ENCODE measurements at places on chromosomes 7 and 10.

DNA sequence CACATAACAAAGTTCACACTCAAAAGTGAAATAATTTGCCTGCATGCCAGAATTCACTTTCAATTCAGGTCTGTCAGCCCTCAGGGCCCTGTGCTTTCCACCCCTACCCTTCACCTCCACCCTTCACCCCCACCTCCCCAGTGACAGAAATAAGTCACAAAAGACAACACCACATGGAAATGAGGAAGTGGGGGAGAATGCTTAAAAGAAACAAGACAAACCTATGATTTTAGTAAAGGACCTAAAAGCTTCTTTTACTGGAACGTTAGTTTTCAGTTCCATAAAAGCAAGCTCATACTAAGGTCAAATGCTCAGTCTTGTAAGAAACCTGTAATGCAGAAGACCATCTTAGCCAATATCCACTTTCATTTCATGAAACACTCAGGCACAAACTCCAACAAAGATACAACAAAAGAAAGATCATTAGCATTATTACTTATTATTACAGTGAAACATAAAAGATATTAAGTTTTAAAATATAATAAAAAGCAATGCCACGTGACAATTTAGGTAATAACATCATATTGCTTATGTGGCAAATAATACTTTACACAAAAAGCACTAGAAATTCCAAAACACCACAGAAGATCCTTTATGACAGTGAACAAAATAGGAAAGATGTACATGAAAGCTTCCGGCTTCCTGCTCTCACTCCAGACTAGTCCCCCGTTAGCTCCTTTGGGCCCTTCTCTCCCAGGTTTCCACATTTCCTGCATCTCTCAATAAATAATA lies 112.1 kb downstream of the LMBR1 start:
- DNase-seq: no peak

DNA sequence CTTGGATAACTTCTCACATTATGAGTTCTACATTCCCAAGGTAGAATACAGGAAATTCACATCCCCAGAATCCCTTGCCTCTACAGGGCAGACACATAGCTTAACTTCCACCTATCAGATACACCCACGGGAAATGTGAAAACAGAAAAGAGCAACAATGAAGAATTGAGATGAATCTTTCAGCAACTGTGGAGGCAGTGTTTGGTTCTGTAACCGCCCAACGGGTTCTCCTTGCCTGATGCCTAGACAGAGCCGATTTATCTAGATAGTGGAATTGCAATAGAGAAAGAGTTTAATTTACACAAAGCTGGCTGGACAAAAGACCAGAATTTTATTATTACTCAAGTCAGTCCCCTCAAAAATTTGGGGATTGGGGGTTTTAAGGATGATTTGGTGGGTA lies 138.8 kb downstream of the MTPAP start:
- no peak for DNase-seq

- no peak for DNase-seq
These were observed 191.7 kb upstream of the KLF6 start for GRCh38 chr10:3976718-3977117.

DNA sequence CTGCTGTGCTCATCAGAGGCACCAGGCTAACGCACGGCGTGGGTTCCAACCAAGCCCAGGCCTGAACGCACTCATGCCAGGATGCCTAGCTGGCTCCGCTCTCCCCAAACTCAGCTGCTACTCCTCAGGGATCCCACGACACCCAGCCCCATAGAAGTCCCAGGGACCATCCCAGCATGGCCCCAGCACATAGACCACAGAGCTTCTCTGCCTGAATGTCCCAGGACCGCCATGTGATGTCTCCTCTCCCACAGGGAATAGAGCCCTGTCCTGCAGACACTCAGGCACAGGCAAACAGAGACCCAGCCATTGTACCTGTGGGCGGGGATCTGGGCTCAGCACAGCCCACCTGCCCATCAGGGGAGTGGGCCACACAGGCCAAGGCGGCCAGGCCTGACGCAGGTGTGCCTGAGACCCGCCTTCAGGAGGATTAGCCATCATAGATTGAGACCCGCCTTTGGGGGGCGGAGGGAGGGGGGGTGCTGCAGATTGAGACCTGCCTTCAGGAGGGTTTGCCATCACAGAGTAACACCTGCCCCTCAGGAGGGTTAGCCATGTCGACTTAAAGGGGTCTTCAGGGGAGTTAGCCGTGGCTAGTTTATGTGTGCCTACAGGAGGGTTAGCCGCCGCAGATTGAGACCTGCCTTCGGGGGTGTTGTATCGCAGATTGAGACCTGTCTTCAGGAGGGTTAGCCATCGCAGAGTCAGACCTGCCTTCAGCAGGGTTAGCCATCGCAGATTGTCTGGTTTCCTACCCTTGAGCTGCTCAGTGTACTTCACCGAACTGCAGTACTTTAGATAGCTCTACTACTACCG lies 29.0 kb downstream of the RASGEF1A start:
- DNase-seq: no peak

- no peak for DNase-seq
These were observed 3.4 kb downstream of the NEUROD6 start for GRCh38 chr7:31337002-31337565.

DNA sequence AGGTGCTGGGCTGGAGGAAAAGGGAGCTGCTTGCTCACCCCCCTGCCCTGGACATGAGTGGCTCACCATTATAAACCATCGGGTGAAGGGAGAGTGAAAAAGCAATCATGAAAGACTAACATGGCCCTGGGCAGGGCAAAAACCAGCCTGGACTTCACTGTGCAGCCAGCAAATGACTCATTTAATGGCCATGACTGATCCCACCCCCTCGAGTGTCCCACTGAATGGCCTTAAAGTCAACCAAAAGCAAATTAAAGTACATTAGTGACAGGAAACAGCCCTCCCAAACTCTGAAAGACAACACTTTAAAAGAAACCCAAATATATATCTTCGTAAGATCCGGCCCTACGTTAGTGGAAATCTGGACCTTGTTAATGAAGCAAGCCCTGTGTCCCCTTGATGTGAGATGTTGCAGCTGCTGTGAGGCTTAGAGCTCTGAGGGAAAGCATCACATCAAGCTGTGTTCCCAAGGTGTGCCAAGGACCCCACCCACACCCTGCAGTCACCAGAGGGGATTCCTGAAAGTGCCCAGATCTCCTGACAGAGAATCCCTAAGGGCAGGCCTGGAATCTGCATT lies 31.2 kb downstream of the ADCYAP1R1 start:
- no peak for DNase-seq

- DNase-seq: peak; percentile 63
These were observed 1.1 kb downstream of the TRIM8 start for GRCh38 chr10:102645388-102645740.

GRCh38 chr7:136020556-136020955 lies 43.4 kb upstream of the MTPN start:
- no peak for DNase-seq

GRCh38 chr7:37390114-37390513 lies 58.5 kb downstream of the ELMO1 start:
- no peak for DNase-seq

DNA sequence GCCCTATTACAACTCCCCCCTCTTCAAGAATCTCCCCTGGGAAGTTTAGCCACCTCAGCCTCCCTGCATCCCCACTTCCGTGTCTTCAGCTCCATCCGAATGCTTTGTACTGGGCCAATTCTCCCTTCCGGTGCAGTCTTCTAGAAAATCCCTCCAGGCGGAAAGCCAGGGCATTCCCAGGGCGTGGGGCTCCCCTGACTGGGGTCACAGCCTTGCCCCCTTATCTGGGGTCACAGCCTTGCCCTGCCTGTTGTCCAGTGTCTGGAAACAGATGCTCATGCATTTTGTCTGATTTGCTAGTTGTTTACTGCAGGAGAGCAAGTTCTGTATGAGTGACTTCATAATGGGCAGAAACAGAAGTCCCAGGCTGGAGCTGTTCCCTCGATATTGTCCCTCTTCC lies 112.5 kb upstream of the TCERG1L start:
- DNase-seq: no peak

DNA sequence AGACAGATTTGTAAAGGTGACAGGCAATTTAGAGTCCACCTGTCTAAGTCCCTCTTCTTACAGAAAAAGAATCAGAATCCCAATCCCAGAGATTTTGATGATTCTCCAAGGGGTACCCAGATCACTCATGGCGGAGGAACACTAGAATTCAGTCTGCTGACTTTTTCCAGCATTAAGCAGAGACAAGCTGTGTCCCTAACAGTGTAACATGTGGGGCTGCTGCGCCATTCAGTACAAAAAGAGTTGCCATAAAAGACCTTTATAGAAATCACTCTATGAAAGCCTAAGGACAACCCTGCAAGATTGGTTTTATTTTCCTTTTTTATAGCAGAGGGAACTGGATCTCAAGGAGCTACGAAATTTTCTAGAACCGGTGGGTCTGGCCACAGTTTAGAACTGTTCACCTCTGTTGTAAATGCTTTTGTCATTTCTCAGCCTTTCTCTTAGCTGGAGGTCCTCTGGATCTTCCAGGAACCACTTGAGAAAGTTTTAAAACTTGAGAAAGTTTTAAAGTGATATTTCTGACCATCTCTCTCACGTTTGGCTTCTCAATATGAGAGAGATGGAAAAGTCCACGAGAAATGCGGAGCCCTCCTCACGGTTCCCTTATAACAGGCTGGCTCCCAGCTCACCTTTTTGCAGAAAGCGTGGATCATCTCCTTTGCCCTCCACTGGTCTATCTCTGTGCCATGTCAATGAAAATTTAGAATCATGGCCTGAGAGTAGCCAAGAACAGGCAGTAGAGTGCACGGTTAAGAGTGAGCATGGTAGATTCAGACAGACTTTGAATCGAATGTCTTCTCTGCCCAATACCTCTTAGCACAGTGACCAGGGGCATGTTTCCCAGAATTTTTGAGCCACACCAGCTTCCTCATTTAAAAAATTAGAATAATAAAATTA lies 826 bp downstream of the GIMAP7 start:
- DNase-seq: no peak

DNA sequence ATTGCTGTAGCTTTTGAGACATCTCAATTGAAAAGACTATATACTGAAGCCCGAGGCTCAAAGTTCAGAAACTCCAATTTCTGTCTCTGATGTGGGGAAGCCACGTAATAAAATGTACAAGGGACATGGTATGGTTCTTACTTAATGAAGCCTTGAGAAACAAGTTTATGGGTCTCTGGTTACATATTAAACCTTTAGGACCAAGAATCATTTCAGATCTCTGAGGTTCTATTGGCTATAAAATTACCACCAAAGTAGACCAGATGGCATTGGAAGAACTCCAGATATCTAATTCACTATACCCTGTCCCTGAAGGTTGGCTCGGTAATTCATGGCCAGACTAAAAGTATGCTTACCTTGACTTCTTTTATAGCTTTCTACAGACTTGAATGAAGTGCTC lies 23.7 kb downstream of the STAMBPL1 start:
- no peak for DNase-seq

DNA sequence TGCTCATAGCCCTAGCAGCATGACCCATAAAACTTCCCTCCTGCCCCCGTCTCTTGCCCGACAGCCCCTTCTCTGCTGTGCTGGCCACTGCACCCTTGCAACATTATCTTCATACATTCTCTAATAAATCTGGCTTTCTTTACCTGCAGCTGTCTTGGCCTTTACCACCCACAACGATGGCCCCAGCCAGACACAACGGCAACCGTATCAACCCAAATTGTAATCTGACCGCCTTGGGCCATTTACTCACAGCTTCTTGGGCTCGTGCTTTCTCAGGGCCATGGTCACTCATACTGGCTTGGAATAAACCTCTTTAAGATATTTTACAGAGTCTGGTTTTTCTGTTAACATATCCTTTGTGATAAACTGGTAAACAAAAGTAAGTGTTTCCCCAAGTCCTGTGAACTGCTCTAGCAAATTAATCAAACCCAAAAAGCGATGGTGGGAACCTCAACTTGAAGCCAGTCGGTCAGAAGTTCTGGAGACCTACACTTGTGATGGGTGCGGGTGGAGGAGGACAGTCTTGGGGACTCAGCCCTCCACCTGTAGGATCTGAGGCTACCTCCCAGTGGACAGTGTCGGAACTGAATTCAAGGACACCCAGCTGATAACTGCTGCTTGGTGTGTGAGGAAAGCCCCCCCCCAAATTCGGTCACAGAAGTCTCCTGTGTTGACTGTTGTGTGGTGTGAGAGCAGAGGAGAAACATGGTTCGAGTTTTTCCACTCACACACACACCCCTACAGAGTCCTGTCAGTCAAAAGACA lies 87.6 kb upstream of the ATP6V0A4 start:
- no peak for DNase-seq

DNA sequence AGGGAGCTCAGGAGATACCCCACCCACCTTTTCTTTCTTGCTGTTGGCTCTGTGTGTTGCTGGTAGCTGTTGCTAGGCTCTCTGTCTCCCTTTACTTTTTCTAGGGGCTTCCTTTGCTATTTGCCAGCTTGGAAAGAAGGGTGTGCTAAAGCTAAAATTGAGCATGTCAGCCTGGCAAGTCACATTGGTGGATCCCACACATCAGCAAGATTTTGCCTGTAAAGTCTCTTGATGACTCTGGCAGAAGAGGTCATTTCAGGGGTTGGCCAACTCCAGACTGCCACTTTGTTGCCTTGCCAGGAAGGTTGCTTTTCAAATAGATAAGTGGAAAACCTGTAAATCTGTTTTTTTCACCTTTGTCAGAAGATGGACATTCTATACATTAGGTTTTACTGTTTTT lies 9.9 kb downstream of the CCNY start:
- DNase-seq: no peak

- DNase-seq: no peak
These were observed 747.3 kb downstream of the LRMDA start for GRCh38 chr10:76178532-76179292.

- DNase-seq: no peak
These were observed 87.7 kb downstream of the TNS3 start for GRCh38 chr7:47493976-47494911.

DNA sequence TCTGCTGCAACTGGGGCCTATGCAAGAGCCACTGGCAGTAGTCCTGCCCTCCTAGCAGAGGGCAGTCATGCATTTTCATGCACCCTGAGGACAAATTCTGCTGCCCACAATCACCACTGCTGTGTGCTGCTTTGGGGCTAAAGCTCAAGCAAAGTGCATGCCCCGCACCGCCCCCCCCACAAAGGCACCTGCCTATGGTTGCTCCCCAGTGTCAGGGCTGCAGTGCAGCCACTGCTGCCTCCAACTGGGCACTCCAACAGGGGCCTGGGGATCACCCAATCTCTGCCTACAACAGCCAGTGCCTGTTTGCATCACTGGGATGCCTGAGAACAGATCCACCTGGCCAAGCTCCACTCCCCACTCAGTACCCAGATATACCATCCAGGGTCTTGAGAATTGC lies 417.0 kb downstream of the HTR7 start:
- DNase-seq: no peak

- DNase-seq: no peak
These were observed 287.2 kb downstream of the AUTS2 start for GRCh38 chr7:69885431-69885830.

DNA sequence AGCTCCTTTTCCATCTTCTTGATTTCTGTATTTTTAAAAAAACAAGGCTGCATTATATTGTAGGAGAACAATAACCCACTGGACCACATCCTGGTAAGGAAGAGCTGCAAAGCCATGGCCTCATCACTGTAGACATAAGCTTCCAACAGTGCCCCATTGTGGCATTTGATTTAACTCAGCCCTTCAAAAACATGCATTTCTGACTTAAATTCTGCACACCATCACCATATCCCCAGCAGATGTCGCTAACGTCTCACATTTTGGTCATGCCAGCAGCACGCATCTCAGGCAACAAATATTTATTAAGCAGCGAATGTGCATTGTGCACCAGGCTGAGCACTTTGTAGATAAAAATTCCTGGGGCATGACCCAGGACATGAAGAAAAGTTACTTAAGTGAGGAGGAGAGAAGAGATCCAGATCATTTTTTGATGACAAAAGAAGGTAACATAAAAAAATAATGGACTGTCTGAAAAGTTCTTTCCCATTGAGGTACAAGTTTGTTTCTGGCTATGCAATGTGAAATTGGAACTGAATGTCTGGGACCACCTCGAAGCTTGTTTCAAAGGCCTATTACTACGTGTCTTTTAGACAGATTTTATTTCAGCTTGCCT lies 164.6 kb upstream of the CDCA7L start:
- DNase-seq: peak; percentile 67
